ENCODE measurements at places on chromosomes 7 and 10.

GRCh38 chr10:97388152-97388551, 13.0 kb downstream of the RRP12 start:
- DNase-seq, result no peak

DNA sequence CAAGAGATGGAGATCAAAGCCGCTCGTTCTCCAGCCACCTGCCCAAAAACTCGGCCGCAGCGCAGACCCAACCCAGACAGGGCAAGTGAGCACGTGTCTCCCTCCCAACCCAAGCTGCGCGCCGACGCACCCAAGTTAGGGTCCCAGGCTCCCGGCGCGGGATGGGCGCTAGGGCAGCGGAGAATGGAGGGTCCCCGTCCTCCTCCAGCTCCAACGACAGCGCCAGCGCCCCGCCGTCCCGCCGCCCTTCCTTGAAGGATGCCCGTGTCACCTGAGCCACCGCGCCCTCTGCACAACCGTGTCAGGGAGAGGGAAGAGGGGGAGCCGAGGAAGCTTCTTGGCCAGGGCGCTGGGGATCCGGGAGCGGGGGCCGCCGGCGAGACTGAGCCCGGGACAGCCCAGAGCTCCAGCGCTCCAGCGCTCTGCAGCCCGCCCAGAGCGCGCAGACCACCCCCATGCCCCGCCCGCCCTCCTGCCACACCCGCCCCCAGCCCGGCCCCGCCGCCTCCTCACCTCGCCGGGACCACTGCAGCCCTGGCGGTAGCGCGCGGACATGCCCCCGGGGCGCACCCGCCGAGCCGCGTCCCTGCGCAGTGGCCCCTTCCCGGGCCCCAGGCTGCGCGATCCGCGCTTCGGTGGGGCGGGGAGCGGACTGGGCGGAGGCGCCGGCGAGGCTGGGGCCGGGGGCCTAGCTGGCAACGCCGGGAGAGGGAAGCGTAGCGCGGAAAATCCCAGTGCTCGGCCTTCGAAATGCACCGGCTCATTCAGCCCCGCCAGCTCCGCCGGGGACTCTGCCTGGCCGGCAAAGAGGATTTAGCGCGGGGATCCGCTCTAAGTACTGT, at the start of gene SLC16A12:
SLC16A12 (minus strand) TSS at position 424 of the 842 bp plus-strand sequence. CDS start 73,016 bp downstream, outside the sequence.
- no peak for DNase-seq

- DNase-seq, result no peak
Observed at GRCh38 chr10:80211786-80212185, 6.4 kb upstream of the ANXA11 start.

DNA sequence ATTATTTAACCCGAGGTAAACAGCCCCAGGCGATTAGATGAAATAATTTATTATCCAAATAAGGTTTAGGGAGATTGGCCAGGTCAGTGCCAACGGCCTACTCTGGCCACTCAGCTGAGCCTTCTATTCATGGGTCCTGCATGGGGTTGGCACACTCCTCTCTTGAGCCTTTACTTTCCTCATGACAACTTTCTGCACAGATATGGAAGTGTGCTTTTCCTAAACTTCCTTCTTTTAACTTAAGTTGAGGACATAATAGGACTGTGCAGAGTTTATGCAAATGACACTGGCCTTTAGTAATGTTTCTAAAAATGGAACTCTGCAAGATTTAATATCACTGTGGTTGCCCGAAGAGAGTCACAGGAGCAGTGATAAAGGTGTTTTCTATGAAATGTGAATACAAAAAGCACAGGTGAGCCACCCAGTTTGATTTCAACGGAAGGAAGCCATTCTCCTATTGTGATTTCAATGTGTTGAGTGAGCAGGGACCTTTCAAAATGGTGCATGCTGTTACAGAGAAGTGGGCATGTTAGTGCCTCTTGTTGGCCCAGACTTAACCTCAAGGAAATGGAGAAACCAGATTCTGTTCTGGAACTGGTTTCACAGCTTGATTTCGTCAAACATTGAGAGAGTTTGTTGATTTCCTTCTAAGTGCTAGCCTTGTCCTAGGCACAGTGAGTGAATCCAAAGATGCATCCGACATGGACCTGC, 55.7 kb downstream of the LYZL2 start:
- no peak for DNase-seq

DNA sequence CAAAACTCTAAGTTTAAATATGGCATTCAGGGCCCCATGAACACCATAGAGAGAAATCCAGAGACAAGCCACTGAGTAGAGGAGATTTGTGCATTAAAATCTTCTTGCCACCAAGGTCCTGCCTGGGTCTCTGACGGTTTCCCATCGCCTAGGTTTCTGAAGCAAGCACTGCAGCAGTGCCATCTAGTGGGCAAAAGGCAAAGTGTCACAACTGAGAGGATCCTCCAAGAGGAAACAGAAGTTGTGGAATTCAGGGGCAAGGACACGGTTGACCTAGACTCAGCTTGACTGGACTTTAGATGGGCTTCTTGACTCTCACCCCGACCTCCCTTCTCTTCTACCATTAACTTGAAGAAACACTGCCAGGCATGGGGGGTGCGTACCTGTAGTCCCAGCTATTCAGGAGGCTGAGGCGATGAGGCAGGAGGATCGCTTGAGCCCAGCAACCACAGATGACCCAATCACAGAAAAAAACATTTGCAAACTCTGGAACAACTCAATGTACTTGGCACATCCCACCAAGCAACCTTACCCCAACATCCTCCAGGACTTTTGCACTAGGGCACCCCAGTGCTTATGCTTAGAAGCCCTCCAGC, 604.1 kb downstream of the GALNT17 start:
- peak; percentile 29 for DNase-seq

Measured in CMK (cell line).